ENCODE measurements at places on chromosomes 1 and 21.

DNA sequence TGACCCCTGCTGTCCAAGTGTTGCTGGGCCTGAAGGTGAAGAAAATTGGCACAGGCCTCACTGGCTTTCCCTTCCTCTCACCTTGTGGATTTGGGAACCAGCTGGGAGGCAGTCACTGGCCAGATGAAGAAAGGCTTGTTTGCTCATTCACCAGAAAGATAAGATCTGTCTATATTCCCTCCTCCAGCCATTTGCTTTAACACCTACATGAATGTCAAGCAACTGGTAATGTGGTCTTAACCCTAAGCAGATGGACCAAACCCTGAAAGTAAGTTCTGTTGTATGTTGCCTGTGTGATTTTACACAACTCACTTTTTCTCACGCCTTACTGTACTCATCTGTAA is 10.3 kb upstream of the SRRM1 start:
- DNase-seq, result no peak

DNA sequence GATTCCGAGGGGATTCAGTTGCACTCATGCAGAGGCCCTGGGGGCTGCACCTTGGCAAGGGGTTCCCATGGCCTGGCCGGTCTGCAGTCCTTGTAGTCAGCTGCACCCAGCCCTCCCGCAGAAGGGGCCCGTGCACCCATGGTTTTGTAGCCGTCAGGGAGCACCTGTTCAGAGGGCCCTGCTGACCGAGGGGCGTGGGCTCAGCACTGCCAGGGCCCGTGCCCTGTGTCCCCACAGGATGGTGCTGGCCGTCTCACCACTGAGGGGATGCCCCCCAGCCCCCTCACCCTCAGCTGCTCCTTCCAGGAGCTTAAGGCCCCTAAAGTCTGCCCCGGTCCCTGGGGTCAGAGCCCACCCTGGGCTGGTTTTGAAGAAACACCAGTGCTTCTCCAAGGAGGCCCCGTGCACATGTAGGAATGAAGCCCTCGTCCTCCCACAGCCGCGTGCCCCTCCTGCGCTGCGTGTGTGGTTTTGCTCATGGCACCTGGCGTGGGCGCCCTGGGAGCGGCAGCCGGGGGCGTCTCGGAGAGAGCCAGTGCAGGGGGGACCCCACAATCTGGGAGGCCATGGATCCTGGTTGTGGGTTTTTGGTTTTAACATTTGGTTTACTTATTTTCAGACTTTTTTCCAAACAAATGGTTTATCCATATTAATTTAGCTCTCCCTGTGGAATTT is 40.1 kb downstream of the PRKCZ start:
- DNase-seq, result no peak

GRCh38 chr1:157562515-157562914 is 10.2 kb upstream of the FCRL5 start:
- DNase-seq, result no peak

DNA sequence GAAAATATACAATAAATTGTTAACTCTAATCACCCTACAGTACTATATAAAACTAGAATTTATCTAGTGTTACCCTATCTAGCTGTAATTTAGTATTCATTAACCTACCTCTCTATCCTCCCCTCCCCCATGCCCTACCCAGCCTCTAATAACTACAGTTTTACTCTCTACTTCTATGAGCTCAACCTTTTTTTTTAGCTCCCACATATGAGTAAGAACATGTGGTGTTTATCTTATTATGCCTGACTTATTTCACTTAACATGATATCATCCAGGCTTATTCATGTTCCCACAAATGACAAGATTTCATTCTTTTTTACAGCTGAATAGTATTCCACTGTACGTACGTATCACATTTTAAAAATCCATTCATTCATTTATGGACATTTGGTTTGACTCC is 46.0 kb upstream of the WARS2 start:
- DNase-seq, result no peak

DNA sequence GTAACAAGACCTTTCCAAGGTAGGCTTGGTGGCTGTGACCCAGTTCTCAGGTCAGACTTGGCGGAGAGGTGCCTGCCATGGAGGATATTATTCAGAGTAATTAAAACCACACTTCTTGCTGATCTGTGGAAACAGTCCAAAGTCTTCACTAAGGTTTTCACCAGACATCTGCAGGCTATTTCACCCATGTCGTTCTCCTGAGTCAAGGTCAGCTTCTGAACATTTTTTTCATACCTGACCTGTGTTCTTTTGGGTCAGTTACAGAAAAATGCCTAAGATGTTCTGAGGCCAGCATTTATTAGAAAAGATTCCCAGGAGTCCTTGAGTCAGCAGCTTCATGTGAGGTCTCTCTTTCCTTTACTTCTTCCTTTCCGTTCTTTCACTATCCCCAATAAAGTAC is 54.9 kb downstream of the RGL1 start:
- DNase-seq, result no peak

- DNase-seq, result no peak
Measured at GRCh38 chr1:93672477-93673162, 9.0 kb downstream of the BCAR3 start.

DNA sequence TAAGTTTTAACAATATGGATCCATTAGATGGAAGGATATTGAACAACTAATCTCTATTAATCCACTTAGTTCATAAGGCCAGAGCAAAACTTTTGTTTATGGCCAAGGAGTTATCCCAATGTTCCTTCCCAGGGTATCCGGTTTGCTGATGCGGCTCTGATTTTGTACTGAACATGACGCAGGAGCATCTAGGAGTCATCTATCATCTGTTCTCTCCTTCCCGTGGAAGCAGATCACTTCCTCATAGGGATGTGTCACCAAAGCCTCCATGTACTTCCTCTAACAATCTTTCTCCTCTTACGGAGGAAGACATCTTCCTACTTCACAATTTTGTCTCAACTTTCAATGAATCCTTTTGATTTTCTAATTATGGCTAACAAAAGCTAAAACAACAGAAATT is 206.6 kb downstream of the APP start:
- DNase-seq, result no peak

DNA sequence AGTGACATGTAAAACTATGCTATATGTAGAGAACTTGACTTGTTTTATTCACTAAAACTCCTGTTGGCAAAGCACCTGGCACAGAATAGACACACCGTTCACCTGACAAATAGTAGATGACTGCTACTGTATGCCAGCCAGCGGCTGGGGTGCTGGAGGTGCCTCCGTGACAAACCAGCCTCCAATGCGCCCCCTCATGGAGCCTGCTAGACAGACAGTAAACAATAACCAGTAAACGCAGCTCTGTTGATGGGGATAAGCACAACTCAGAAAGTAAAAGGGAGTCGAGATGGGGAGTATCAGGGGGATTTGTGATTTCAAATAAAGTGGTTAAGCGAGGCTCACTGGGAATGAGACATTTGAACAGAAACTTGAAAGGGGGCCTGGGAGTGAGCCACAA is 107.2 kb downstream of the PRDM2 start:
- peak; percentile 31 for DNase-seq

- peak; percentile 41 for DNase-seq
Measured at GRCh38 chr21:34807146-34807880, 138.5 kb downstream of the CLIC6 start.

DNA sequence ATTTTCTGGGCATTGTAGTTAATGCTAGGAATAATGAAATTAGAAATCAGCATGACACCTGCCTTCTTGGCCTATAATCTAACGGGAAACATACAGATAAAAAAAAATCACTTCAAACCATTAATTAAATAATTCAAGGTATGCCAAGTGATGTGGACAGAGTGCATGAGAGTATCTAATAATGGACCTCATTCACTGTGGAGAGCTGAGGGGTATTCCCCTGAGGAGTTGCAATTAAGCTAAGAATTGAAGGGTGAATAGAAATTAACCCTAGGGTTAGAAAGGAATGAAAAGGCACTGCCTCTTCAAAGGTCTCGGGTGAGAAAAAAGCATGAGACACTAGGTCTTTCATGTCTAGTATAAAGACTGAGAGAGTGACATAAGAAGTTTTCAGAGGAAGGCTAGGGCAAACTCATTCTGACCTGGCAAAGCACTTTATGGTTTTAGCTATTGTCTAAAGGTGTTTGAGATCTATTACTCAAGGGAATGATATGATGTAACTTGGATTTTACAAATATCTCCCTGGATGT is 466.1 kb downstream of the KCNT2 start:
- no peak for DNase-seq

DNA sequence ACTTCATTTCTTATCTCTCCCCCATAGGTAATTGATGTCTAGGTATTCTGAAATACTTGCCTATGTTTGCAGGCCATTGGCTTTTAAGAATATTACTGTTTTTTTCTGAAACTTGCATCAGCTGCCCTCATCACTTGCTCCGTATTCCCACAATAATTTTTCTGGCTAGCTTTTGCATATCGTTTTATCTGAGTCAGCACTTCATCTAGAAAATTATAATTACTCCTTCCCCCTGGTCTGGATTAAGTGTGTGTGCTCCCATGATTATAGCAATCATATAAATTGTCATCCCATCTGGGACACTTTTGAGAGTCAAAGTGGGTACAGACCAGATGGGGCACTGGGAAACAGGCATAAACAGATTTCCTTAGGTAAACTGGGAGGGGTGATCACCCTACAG is 583.2 kb upstream of the B3GALT2 start:
- DNase-seq, result no peak

DNA sequence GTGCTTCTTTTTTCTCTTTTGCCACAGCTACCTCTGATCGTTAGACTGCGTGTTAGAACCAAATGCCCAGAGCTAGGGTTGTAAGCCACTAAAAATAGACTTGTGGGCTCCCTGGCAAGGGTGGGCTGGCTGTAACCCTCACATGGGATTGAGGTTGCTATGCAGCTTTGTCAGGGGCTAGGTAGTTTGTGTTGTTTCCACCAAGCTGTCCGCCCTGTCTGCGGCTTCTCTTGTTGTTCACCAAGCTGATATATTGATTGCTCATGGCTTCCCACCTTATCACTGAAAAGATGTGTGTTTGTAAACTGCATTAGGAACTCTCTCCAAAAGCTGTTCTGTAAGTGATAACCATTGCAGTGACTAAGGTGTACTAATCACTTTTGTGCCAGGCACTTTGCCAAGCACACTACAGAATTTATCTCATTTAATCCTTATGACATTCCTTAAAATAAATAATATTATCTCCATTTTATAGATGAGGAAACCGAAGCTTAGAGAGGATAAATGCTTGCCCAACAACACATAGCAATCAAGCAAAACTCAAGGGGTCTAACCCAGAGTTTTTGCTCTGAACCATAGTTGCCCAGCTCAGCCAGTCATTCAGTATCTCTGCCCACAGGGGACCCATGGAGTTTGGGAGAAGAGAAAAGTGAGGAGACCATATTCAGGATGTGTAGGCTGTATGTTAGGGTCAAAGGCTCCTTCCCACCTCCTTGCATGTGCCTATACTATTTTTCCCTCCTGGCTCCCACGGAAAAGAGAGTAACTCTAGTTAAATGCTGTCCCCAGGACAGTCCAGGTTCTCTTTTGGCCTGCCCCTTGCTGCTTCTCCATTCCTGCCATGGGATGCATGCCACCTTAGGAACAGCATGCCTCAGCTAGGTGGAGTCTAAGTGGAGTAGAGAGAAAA is 42.2 kb upstream of the TARBP1 start:
- no peak for DNase-seq

- no peak for DNase-seq
Measured at GRCh38 chr1:65963156-65963888, 170.6 kb downstream of the PDE4B start.

- DNase-seq, result no peak
Measured at GRCh38 chr1:21707086-21707840, 38.1 kb upstream of the RAP1GAP start.

DNA sequence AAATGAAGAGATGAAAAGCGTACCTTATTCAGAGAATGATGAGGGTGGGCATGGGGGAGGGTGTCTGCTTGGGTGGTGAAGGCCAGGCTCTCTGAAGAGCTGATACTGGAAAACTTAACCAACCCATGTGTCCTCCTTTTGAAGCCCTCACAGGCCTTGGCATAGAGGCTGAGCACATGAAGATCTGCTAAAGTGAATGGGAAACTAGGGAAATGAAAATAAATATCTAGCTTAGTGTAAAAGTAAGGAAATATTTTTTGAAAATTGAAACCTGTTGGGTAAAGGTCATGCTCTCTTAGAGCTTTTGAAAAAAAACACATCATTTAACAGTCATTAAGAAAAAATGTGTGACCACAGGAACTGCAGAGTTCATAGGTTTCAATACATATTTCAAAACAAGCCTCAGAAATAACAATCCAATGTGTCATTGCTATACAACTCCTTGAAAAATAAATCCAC is 40.5 kb upstream of the RALGPS2 start:
- no peak for DNase-seq

DNA sequence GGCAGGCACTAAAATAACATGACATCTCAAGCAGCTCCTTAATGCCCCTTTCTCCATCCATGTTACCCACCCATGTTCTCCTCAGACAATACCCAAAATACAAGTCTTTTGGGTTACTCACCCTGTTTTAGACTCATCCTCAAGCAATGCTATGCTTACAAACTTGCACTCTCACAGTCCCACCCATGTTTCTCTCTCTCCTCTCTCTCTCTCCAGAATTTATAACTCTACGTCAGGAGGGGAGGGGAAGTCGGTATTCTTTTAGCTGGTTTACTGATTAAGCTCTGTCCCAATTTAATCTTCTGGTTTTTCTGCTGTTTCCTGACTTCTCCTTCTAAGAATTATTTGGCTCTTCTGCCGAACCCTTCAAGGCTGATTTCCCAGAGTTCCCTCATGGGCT is 98.0 kb upstream of the NR5A2 start:
- no peak for DNase-seq

Measured in CD4-positive, alpha-beta T cell (primary cell).